ENCODE measurements at places on chromosomes 12 and 14. TPM values are rescaled to one million over a fixed set of nuclear protein-coding genes. Genes with fewer than 3 reads are reported as not detected.
A peak's percentile ranks its signal among the peaks of the same experiment; 100 is the strongest.

- H3K4me1 ChIP-seq: no peaks in the 10 kb centered on the region
- H3K27me3 ChIP-seq: no peaks in the 10 kb centered on the region
- H3K27ac ChIP-seq: no peak overlapping the region
- H3K36me3 ChIP-seq: no peaks in the 10 kb centered on the region
Measured at GRCh38 chr14:56261046-56261445, 142.8 kb downstream of the PELI2 start.

GRCh38 chr12:52312086-52312485 lies 9.1 kb downstream of the KRT83 start:
- H3K36me3 ChIP-seq: no peaks in the 10 kb centered on the region
- no peak overlapping the region for H3K4me3 ChIP-seq
- no peak for DNase-seq
- H3K27me3 ChIP-seq: peaks cover 14% of the 10 kb centered on the region
- H3K27ac ChIP-seq: no peak overlapping the region
- peaks cover 6% of the 10 kb centered on the region for H3K4me1 ChIP-seq

GRCh38 chr12:6328045-6328779 lies 13.7 kb downstream of the TNFRSF1A start:
- no peak for DNase-seq
- peaks cover 9% of the 10 kb centered on the region for H3K36me3 ChIP-seq
- peaks cover 15% of the 10 kb centered on the region for H3K4me1 ChIP-seq
- H3K27ac ChIP-seq: no peak overlapping the region
- H3K27me3 ChIP-seq: no peaks in the 10 kb centered on the region
- H3K4me3 ChIP-seq: no peak overlapping the region

GRCh38 chr12:120799243-120800045 lies 73.8 kb downstream of the ACADS start:
- no peaks in the 10 kb centered on the region for H3K27me3 ChIP-seq
- H3K4me1 ChIP-seq: peaks cover 30% of the 10 kb centered on the region
- H3K36me3 ChIP-seq: peaks cover 5% of the 10 kb centered on the region
- peak overlapping the region; percentile 73 for H3K27ac ChIP-seq

TOMM20L gene
- not detected for total RNA-seq

- peaks cover 31% of the 10 kb centered on the region for H3K4me1 ChIP-seq
- peak overlapping the region; percentile 17 for H3K4me3 ChIP-seq
- H3K27me3 ChIP-seq: no peaks in the 10 kb centered on the region
- DNase-seq: no peak
- H3K36me3 ChIP-seq: peaks cover 5% of the 10 kb centered on the region
Measured at GRCh38 chr12:114676142-114676741, 7.7 kb downstream of the TBX3 start.

KRAS gene
- total RNA-seq: 43.6 TPM

GRCh38 chr14:93033084-93033982 lies 82.4 kb downstream of the ITPK1 start:
- H3K4me3 ChIP-seq: no peak overlapping the region
- H3K27me3 ChIP-seq: no peaks in the 10 kb centered on the region
- H3K27ac ChIP-seq: peak overlapping the region; percentile 78
- H3K4me1 ChIP-seq: peaks cover 42% of the 10 kb centered on the region

PZP gene
- 0.08 TPM for total RNA-seq

GRCh38 chr12:115820656-115821055 lies 456.8 kb downstream of the MED13L start:
- H3K4me3 ChIP-seq: no peak overlapping the region
- H3K27ac ChIP-seq: no peak overlapping the region
- H3K27me3 ChIP-seq: no peaks in the 10 kb centered on the region

GRCh38 chr14:89409961-89410360 lies 7.1 kb downstream of the FOXN3 start:
- no peaks in the 10 kb centered on the region for H3K27me3 ChIP-seq
- no peaks in the 10 kb centered on the region for H3K36me3 ChIP-seq
- peaks cover 4% of the 10 kb centered on the region for H3K4me1 ChIP-seq
- no peak overlapping the region for H3K4me3 ChIP-seq

SLCO1B1 gene
- 33.4 TPM for total RNA-seq

IKBIP gene
- 52.5 TPM for total RNA-seq

- H3K4me3 ChIP-seq: peak overlapping the region; percentile 55
- peaks cover 18% of the 10 kb centered on the region for H3K4me1 ChIP-seq
- peak overlapping the region; percentile 98 for H3K27ac ChIP-seq
- no peaks in the 10 kb centered on the region for H3K36me3 ChIP-seq
- H3K27me3 ChIP-seq: no peaks in the 10 kb centered on the region
Measured at GRCh38 chr12:68609998-68610369, 715 bp upstream of the RAP1B start.

PRIMA1 gene
- total RNA-seq: 1.5 TPM

GRCh38 chr12:11901701-11902524 lies 168.8 kb upstream of the BCL2L14 start:
- H3K4me1 ChIP-seq: no peaks in the 10 kb centered on the region
- DNase-seq: no peak
- no peak overlapping the region for H3K27ac ChIP-seq
- no peak overlapping the region for H3K4me3 ChIP-seq

TCL1A gene
- total RNA-seq: not detected

ETFRF1 gene
- 37.8 TPM for total RNA-seq

DNA sequence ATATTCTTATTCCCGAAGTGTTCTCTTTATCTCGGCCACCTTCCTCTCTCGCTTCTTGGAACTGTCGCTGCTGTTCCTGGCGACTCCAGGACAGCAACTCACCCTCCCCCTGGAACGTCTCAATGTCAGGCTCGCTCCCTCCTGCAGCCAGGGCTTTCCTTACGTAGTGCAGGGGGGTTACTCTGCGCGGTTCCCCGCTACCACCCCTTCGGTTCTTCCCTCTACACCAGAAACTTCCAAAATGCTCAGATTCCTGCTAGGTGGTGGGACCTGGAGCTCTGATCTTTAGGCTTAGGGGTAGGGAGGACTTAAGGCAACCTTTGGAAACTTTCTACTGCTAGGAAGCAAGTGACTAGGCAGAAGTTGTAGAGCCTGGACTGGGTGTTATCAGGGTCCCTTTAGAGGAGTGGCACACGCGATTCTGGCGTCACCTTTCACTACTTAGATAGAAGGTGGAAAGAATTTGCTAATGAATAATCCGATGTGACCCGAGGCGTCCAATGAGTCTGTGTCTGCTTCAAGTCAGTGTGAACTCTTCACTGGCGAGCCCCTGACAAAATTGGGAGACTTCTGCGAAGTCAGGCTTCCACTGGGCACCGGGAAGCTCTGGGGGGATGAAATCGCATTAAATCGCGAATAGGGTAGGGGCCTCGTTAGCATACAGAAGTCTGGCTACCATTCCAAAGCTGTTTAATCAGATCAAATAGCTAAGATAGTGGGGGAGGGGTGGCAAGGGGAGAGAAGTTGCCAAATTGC lies 900 bp upstream of the DPF3 start:
- peaks cover 14% of the 10 kb centered on the region for H3K4me1 ChIP-seq
- peak; percentile 57 for DNase-seq
- H3K27ac ChIP-seq: no peak overlapping the region
- H3K27me3 ChIP-seq: peaks cover 51% of the 10 kb centered on the region
- H3K4me3 ChIP-seq: peak overlapping the region; percentile 40

DNA sequence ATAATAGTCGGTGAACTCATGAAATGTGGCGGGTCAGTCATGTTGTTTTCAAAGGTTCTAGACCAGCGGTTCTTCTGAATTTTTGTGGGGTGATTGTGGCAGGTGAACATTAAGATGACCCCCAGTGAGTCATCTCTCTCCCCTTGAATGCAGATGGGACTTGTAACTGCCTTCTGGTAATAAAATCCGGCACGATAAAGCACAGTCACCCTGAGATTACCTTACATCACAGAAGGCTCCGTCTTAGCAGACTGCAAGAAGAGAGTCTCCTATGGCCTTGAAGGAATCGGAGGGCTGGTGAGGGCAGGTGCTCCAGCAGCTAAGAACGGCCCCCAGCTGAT lies 189.6 kb downstream of the FOXN3 start:
- no peak for DNase-seq
- no peak overlapping the region for H3K27ac ChIP-seq
- H3K4me1 ChIP-seq: peaks cover 9% of the 10 kb centered on the region
- no peaks in the 10 kb centered on the region for H3K36me3 ChIP-seq

GPR135 gene
- 1.8 TPM for total RNA-seq

DNA sequence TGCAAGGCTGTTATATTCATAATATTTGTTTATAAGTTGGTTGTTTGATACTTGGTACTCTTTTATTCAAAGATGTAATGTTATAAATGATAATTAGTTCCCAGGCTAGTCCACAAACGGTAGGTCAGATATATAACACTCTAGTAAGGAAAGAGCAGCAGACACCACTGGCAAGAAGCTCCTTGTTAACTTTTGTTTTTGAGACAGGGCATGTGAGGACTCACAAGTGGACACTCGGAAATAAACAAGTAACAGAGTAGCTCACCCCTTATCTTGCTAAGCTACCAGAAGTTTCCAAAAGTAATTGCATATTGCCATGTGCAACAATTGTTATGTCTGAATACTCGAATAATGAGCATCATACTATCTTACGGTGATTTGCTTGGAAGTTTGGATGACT lies 38.6 kb upstream of the YARS2 start:
- no peak for DNase-seq
- H3K27ac ChIP-seq: no peak overlapping the region
- H3K4me3 ChIP-seq: no peak overlapping the region
- H3K4me1 ChIP-seq: no peaks in the 10 kb centered on the region
- no peaks in the 10 kb centered on the region for H3K27me3 ChIP-seq

- peak overlapping the region; percentile 95 for H3K4me3 ChIP-seq
- H3K36me3 ChIP-seq: no peaks in the 10 kb centered on the region
- peak overlapping the region; percentile 99 for H3K27ac ChIP-seq
- H3K27me3 ChIP-seq: no peaks in the 10 kb centered on the region
- H3K4me1 ChIP-seq: peaks cover 14% of the 10 kb centered on the region
- DNase-seq: no peak
Measured at GRCh38 chr12:96400631-96401075, 414 bp upstream of the CDK17 start.

- H3K4me1 ChIP-seq: no peaks in the 10 kb centered on the region
- no peak overlapping the region for H3K4me3 ChIP-seq
- H3K27ac ChIP-seq: no peak overlapping the region
- no peaks in the 10 kb centered on the region for H3K27me3 ChIP-seq
- no peak for DNase-seq
Measured at GRCh38 chr14:28576523-28576922, 190.1 kb upstream of the FOXG1 start.

DNA sequence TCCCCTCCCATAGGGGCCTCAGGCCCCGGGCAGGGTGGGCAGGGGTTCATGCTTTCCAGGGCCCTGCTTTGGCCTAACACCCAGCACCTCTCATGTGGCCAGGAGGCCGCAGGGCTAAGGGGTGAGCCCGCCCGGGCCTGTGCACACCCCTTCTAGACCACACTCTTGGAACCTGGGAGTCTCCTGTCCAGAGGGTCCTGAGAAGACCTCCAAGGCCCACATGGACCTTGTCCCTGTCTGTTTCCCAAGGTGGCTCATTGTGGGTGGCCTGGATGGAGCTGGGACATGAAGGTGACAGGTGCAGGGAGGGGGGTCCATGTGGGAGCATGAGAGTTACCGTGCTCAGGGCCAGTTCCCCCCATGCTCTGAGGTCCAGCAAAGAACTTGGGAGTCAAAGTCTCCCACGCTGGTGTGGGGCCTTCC lies 11.6 kb downstream of the DLK1 start:
- H3K27me3 ChIP-seq: no peaks in the 10 kb centered on the region
- no peak for DNase-seq
- H3K27ac ChIP-seq: no peak overlapping the region
- no peaks in the 10 kb centered on the region for H3K4me1 ChIP-seq
- no peaks in the 10 kb centered on the region for H3K36me3 ChIP-seq

- H3K27me3 ChIP-seq: no peaks in the 10 kb centered on the region
- H3K27ac ChIP-seq: peak overlapping the region; percentile 90
- peaks cover 10% of the 10 kb centered on the region for H3K4me1 ChIP-seq
- H3K36me3 ChIP-seq: no peaks in the 10 kb centered on the region
- peak; percentile 74 for DNase-seq
- no peak overlapping the region for H3K4me3 ChIP-seq
Measured at GRCh38 chr12:110109037-110109836, 14.9 kb upstream of the IFT81 start.

DLK1 gene
- total RNA-seq: 1,378 TPM

GRCh38 chr12:94195483-94195882 lies 47.1 kb downstream of the PLXNC1 start:
- no peak overlapping the region for H3K27ac ChIP-seq
- no peaks in the 10 kb centered on the region for H3K4me1 ChIP-seq
- no peak for DNase-seq
- H3K4me3 ChIP-seq: no peak overlapping the region

PLBD1 gene
- 20.8 TPM for total RNA-seq

BAZ1A gene
- total RNA-seq: 24.7 TPM

GRCh38 chr14:65483647-65484046 lies 71.1 kb downstream of the FUT8 start:
- H3K27me3 ChIP-seq: no peaks in the 10 kb centered on the region
- H3K4me3 ChIP-seq: no peak overlapping the region
- H3K27ac ChIP-seq: no peak overlapping the region
- no peaks in the 10 kb centered on the region for H3K4me1 ChIP-seq

AKAP5 gene
- total RNA-seq: 7.8 TPM

GRCh38 chr14:43894534-43894933 lies 612.5 kb downstream of the FSCB start:
- no peak for DNase-seq
- H3K27me3 ChIP-seq: no peaks in the 10 kb centered on the region
- H3K4me3 ChIP-seq: no peak overlapping the region
- peaks cover 5% of the 10 kb centered on the region for H3K4me1 ChIP-seq

DNA sequence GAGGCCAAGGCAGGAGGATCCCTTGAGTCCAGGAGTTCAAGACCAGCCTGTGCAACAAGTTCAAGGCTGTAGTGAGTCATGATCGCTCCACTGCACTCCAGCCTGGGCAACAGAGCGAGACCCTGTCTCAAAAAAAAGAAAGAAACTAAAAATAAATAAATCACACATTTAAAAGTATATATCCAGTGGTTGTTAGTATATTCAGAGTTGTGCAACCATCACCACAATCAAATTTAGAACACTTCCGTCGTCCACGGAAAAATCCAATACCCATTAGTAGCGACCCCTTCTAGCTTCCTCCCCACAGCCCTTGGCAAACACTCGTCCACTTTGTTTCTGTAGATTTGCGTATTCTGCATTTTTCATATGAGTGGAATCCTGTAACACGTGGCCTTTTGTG lies 44.7 kb upstream of the EML1 start:
- DNase-seq: no peak
- no peak overlapping the region for H3K27ac ChIP-seq
- no peaks in the 10 kb centered on the region for H3K36me3 ChIP-seq
- H3K4me3 ChIP-seq: no peak overlapping the region
- H3K27me3 ChIP-seq: no peaks in the 10 kb centered on the region
- peaks cover 16% of the 10 kb centered on the region for H3K4me1 ChIP-seq

DNA sequence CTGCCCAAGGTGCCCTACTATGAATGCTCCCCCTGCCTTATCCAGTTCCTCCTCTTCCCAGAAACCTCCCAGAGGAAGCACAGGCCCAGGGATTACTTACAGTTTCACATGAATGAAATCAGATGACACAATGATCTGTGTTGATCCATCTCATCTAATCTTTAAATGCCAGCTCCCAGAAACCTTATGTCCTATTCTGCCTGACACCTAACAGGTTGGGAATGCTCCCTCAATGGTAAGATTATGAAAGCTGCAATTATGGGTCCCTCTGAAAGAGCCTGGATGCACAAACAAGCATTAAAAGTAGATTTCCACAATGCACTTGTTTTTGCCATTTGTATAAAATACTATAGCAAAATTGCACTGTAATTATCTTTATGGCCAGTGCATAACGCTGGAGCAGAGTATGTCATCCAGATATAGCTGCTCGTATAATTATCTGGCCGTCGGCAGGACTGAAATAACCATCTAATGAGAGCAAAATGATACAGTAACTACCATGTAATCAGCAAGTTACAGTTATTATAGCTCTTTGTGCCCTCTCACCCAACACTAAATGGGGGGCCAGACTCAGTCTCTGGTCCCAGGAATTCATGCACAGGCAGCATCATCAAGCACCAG lies 4.4 kb upstream of the ZBTB39 start:
- H3K27me3 ChIP-seq: no peaks in the 10 kb centered on the region
- no peak for DNase-seq
- H3K4me1 ChIP-seq: peaks cover 10% of the 10 kb centered on the region
- no peak overlapping the region for H3K4me3 ChIP-seq
- no peak overlapping the region for H3K27ac ChIP-seq
